Right cardiac atrium (tissue), 5 donors: ENCODE measurements at places on chromosomes 1 and 21. TPM values are rescaled to one million over a fixed set of nuclear protein-coding genes. Genes with fewer than 3 reads are reported as not detected.

DNA sequence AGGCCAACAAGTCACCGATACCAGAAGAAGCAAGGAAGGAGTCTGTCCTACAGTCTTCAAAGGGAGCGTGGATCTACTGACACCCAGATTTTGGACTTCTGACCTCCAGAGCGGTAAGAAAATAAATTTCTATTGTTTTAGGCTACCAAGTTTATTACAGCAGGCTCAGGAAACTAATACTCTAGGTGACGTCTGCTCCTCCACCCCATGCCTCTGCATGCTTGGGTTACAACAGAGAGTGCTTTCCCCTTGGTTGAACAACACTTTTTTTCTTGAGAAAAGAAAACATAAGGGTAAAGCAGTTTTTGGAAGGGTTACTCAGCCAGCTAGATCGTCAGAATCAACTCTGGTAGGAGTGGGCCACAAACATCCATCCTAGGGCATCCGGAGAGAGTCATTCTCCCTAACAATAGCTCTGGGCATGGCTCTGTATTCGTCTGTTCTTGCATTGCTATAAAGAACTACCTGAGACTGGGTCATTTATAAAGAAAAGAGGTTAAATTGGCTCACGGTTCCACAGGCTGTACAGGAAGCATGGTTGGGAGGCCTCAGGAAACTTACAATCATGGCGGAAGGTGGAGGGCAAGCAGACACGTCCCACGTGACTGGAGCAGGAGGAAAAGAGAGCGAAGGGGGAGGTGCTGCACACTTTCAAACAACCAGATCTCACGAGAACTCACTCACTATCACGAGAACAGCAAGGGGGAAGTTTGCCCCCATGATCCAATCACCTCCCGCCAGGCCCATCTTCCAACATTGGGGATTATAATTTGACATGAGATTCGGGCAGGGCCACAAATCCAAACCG lies 22.2 kb upstream of the DNAJC11 start:
- DNase-seq: no peak

The CELA3A gene
- 0.86 TPM for total RNA-seq

DNA sequence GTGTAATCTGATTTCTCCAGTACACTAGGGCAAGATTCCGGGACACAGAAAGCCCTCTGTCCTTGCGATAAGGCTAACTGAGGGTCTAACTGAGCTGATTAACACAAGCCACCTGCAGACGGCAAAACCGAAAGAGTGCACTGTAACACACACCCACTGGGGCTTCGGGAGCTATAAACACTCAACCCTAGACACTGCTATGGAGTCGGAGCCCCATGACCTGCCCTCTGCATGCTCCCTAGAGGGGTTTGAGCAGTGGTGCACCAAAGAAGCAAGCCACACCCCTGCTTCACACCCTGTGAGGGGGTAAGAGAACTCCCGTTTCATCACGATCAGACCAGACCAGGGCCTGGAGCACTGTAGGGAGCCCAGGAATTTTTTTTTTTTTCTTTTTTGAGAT lies 72.4 kb downstream of the DMRTA2 start:
- no peak for DNase-seq

DNA sequence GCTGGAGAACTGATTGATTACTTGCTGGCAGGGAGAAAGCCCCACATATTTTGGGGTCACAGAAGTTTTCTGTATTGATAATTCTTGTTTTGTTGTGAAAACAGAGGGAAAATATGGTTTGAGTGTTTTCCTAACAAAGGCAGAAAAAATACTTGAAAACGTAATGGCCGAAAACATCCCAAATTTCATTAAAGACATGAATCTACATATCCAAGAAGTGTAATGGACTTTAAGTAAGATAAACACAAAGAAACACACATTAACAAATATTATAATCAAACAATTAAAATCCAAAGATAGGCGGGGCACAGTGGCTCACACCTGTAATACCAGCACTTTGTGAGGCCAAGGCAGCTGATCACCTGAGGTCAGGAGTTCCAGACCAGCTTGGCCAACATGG lies 39.6 kb downstream of the SHCBP1L start:
- DNase-seq: no peak

DNA sequence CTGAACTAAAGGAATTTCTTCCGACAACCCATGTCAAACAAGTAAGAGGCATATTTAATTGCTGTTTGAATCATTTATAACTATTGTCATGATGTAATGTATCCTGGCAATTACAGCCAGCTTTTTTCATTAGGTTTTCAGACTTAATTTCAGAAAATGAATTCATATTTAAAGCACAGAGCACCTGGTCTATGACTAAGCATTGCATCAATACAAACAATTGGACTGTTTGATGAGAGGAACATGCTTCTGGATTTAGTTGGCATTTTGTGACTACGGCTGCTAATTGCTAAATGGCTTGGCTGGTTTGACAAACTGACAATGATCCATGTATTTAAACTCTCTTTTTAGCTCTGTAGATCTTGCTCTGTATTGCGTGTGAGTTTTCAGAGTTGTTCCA lies 853.4 kb downstream of the NCAM2 start:
- DNase-seq: no peak

GRCh38 chr1:21621761-21622436 lies 47.3 kb downstream of the RAP1GAP start:
- peak; percentile 40 for DNase-seq

DNA sequence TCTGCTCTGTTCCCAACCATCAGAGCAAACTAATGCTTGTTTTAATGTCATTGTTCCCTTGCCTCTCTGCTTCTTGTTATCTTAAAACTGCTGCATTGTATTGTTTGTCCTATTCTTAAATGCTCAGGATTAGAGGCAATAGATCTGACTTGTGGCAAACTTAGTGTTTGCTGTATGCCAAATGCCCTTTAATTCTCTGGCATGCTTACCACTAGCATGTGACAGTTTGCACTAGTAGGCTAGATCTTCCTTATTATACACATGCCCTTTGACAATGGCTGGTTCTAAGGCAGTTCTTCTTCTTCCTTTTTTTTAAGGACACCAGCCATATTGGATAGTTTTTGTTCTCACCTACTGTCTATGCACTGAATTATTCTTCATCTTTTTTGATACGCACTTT lies 30.1 kb downstream of the PALMD start:
- DNase-seq: no peak

The ATXN7L2 gene
- total RNA-seq: 2.1 TPM

DNA sequence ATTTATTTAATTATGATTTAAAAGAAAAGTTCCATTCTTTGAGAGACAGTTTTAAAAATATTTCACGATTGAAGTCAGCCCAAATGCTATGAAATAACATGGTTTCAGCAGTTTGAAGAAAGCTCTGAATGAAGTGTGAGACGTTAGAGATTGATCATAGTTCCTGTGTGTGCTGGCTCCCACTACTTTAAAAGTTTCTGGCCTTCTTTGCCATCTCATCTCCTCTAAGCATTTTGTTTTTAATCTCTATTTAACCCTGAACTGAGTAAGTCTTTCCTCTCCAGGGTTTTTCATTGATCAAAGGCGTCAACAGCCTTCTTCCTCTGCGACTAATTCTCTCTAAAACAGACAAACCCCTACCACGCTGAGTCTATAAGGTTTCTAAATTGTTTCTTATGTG lies 225.3 kb upstream of the B3GALT2 start:
- DNase-seq: no peak

- DNase-seq: no peak
Measured at GRCh38 chr1:168483539-168483938, 60.3 kb downstream of the XCL2 start.

- DNase-seq: no peak
Measured at GRCh38 chr1:18548643-18549042, 67.9 kb downstream of the KLHDC7A start.

DNA sequence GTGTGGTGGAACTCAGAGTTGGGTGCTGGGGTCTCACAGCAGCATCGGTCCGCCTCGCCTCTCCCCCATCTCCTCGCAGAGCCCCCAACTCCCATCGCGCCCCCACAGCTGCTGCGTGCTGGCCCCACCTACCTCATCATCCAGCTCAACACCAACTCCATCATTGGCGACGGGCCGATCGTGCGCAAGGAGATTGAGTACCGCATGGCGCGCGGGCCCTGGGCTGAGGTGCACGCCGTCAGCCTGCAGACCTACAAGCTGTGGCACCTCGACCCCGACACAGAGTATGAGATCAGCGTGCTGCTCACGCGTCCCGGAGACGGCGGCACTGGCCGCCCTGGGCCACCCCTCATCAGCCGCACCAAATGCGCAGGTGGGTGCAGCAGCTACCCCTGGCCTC lies 24.2 kb downstream of the PTPRU start:
- no peak for DNase-seq

- no peak for DNase-seq
Measured at GRCh38 chr1:119774746-119775490, 6.2 kb upstream of the HMGCS2 start.

DNA sequence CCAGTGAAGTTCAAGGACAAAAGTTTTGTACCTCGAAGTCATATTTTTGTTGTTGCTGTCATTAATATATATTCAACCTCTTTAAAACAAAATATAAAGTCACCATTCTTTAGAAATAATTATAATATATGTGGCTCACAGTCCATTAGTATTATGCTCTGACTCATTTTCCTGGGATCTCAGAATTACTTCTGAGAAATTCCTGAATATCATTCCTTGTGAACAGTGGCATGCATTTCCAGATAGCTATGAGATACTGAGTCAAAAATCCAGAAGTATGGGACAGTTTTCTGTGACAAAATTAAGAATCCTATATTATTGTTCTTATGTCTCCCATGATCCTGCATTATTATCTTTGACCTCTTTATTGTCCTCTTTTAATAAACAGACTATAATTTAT lies 13.8 kb upstream of the RGS21 start:
- no peak for DNase-seq

DNA sequence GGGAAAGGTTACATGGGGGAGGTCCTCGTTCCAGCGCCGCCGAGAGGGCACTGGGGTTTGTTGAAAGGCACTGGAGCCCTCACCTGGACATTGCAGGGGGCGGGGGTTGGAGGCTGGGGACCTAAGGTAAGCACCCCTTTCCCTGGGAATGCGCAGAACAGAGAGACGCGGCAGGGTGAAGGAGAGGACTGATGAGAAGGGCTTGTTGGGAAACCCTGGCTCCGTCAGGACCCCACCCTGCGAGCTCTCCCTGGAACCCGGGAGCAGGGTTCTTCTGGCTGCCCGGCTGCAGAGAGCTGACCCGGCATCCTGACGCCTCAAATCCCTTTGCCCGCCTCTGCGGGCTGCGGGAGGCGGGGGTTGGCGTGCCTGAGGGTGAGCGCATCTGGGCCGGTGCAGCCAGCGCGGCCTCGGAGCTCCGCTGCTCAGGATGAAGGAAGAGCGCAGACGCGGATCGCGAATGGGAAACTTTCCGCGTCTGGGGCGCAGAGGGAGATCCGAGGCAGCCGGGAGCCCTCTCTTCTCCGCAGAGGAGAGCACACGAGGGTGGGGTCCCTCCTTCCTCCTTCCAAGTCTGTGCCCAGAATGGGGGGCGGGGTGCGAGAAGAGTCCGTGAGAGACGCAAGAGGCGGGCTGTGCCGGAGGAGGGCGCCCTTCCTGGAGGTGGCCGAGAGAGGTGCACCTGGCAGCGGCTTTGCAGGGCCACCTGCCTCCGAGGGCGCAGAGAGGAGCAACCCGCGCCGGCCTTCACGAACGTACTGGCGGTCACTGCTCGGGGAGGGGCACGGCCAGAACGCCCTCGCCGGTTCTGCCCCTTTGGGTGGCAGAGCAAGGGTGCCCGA lies 2.4 kb downstream of the IGSF21 start:
- peak; percentile 82 for DNase-seq

- no peak for DNase-seq
Measured at GRCh38 chr1:117209094-117209493, 1.6 kb downstream of the VTCN1 start.

The PRDM16 gene
- 2.9 TPM for total RNA-seq

The IGSF9 gene
- 0.17 TPM for total RNA-seq

DNA sequence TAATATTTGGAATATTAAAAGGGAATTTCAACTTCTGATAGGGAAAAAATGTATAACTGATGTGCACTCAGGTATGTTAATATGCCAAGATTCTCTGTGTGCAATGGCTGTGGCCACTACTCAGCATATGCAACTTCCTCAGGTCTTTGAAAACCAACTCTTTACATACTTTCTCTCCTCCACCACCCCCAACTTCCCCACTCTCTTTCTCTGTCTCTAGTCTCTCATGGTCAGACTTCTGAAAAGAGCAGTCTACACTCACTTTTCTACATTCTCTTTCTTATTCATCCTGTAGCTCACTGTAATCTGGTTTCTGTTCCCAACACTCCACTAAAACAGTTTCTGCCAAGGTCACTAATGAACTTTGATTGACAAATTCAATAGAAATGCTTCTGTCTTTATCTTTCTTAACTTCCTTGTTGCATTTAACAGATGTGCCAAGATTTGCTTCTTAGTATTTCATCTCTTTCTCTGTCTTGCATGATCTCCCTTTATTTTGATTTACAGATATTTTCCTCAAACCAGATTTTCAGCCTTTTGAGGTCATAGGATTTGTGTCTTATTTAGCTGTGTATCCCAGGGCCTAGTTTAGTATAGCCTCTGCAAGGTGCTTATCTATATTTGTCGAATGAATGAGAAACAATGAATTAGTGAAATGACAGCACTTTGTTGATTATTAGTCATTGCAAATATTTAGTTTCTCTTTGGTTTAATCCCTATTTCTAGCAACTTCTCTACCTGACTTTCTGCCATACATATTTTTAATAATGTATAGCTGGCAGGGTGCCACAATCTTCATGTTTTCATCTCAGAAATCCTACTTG lies 168.9 kb downstream of the LMO4 start:
- no peak for DNase-seq

- DNase-seq: no peak
Measured at GRCh38 chr1:174156437-174156836, 2.9 kb upstream of the RABGAP1L start.

The BTBD8 gene
- total RNA-seq: 6.1 TPM

The VTCN1 gene
- 0.11 TPM for total RNA-seq

The MYOM3 gene
- total RNA-seq: 213 TPM

DNA sequence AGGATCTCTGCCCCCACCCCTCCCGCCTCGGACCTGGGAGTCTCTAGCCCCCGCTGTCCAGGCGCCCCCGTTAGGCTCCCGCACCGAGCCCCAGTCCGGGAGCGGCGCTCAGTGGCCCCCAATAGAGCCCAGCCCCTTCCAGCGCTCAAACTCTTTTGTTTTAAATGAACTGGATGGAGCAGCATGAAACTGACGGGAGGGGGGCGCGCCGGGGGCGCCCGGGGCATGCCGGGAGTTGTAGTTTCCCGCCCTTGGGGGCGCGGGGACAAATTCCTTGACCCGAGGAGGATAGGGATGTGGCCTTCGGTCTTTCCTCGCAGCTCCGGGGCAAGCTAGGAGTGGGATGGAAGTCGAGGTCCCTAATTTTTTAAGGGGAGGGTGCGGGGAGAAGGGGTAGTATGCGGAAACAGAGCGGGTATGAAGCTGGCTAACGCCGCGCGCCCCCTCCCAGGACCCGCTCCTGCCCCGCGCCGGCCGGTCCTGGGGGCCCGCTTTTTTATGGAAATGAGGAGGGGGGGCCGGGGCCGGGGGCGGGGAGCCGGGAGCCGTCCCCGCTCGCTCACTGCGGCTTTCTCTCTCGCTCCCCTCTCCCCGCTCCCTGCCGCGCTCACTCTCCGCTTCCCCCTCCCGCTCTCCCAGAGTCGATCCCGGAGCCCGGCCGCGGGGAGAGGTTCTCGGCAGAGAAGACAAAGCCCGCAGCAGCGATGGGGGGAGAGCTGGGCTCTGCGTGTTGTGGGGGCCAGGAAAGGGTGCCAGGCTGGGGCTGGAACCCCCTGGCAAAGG lies at the start of gene MEX3A:
Gene MEX3A, minus strand, starts transcription at position 157 of the 783 bp plus-strand sequence. CDS start 467 bp downstream, outside the sequence.
- peak; percentile 90 for DNase-seq
